Colonic mucosa (tissue), 4 donors: ENCODE measurements at places on chromosomes 2 and 18.

GRCh38 chr2:102002228-102002627, 10.5 kb downstream of the IL1R2 start:
- DNase-seq: no peak

GRCh38 chr2:71944183-71944550, 203.5 kb downstream of the CYP26B1 start:
- DNase-seq: no peak

DNA sequence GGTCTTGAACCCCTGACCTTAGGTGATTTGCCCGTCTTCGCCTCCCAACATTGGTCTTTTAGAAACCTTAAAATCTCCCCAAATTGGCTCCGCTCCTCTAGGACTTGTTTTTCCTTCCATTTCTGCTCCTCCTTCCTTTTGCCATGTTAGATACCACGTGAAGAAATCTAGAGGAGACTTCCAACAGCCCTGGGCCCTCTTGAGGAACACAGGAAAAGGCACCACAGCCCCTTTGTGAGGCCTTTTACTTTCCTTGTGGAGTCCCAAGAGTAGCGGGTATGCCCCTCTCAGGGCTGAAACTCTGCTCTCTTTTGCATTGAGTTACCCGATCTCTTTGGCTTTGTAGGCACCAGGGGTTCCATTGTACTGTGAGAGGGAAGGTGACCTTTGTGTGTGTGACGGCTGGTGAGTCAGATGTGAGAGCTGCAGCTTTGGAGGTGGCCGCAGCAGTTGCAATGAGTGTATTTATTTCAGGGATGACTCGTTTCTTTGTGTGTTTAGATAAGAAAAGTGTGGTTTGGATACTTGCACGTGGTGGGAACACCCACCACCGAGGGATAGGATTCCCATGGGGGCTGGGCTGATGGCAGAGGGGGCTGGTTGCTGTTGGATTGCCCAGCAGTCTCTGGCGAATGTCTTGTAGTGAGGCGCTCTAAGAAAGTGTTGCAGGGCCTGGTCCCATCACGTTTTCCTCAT, 218.4 kb upstream of the HS6ST1 start:
- no peak for DNase-seq

DNA sequence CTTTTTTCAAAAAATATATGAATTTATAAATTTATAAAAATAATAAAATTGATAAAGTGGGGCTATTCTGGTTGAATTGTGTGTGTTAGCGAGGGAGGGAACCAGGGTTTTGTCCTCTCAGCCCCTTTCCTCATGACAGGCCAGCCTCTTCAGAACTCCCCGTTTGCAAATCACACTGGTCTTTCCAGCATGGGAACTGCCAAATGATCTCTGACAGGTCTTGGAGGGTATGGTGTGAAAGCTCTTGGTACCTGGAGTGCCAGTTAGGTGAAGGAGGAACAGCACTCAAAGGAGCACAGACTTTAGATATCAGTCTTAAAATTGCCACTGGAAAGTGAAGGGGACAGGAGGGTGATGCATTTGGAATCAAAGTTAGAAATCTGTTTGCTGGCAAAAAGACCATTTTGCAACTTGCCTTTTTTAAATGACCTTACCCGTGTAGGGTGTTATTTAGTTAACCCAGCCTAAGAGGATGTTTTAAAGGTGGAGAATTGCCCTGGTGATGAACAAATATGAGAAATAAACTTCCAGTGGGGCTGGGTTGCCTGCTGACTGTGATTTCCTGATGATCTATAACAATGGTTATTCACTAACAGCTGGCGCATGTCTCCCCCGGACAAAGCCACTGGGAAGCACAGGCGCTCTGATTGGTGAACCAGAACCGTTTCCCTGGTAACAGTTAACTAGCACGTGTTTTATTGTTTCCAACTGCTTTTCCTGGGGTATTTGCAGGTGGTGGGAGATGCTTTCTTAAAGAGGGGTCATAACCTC, 85.3 kb upstream of the EFEMP1 start:
- peak; percentile 36 for DNase-seq

GRCh38 chr2:234364661-234365060, 132.2 kb downstream of the ARL4C start:
- DNase-seq: no peak

DNA sequence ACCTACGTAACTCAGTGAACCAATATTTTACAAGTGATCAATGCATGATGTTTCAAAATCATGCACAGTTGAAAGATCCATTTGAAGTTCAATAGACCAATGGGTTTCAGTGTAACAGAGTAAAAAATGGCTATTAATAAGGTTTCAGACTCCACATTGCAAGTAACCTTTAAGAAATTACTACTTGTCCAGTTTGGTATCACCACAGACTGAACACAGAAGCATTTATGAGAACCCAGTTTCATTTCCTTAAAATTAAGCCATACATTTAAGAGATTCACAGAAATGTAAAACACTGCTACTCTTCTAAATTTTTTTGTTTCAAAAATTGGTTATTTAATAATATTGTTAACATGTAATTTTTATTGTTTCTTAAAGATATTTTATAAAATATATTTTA, 98.9 kb upstream of the CHRNA1 start:
- no peak for DNase-seq

DNA sequence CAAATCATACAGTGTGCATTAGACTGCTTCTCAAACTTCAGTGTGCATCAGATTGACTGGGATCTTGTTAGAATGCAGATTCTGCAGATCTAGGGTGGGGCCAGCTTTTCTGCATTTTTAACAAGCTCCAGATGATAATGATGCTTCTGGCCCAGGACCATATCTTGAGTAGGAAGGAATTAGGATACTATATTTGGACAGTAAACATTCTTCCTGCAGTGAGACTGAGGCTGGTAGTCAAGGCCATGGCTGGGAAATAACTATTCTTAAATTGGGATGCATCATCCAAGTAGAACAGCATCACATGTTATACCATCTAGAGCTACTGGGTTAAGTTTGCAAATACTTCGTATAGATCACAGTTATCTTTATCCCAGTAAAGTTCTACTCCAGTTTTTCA, 28.4 kb upstream of the ARMC9 start:
- DNase-seq: no peak
